Left cardiac atrium (tissue), 4 donors: ENCODE measurements at places on chromosomes 6 and 20.

DNA sequence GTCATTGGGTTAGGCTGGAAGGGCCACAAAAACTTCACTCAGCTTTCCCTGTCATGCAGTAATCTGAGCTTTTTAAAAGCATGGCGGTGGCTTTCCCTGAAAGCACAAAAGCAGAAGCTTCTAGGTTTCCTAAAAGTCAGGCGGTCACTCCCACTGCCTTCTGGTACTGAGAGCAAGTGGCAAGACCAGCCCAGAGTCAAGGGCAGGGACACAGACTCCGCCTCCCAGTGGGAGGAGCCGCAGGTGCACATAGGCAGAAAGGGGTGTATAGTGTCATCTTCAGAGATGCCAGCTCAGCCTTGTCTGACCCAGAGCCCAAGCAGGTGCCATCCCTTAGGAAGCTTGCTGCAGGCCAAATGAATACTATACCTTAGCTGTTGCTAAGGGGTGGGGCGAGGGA is 18.0 kb upstream of the PACSIN1 start:
- DNase-seq: no peak

GRCh38 chr6:116314218-116314617 is 34.5 kb upstream of the TSPYL1 start:
- no peak for DNase-seq

- DNase-seq: no peak
Measured at GRCh38 chr6:165568326-165568725, 94.7 kb downstream of the PDE10A start.

DNA sequence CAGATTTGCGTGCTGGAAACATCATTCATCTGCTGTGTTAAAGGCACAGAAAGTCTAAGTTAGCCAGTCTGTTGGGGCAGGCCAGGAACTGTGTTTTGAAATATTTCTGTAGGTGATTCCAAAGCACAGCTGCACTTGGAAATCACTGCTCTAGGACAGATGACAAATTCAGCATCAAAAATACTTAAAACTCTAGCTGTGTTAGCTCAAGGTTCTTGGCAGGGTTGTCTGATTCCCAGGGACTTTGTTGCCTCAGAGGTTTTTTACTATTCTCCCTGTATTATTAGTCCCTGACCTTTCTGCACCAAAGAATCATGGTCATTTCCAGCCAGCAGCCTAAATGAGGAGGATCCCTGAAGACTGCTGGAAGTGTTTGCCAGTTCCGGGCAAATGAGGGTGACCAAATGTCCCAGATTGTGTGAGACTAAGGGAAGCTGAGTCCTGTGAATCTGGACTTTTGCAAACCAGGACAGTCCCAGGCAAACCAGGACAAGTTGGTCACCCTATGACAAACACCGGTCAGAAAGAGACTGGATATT is 84.3 kb upstream of the TMEM30A start:
- no peak for DNase-seq

GRCh38 chr6:40900791-40901190 is 138.2 kb downstream of the UNC5CL start:
- DNase-seq: peak; percentile 33
